ENCODE measurements at places on chromosomes 7 and 10.

DNA sequence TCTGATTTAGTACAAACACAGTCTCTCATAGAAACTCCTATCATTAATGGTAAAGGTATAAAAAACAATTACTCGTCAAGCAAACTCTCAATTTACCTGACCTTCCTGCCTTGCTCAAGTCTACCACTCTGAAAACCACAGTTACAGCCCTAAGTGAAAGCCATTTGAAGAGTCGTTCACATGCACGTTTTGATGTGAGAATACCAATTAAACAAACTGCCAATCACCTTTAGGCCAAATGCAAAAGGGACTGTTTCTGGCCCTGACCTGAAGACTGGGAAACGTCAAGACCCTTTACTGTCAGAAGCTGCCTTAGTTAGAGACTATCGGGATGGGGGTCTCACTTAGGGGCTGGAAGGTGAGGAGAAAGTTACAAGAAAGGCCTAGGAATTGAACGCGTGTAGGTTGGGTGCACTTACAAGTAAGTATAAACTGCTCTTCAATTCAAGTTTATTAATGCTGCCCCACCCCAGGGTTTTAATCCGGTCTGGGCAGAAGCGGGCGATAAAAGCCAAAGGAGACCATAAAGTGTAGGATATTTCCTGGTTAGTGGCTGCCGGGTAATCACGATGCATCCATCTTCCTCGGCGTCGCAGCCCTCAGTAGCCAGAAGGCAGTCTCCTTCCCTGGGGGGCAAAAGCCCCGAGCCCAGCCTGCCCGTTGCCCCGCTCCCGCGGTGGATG lies 935 bp downstream of the TM9SF3 start:
- no peak for DNase-seq

GRCh38 chr10:131446171-131446570 lies 134.7 kb upstream of the TCERG1L start:
- no peak for DNase-seq

DNA sequence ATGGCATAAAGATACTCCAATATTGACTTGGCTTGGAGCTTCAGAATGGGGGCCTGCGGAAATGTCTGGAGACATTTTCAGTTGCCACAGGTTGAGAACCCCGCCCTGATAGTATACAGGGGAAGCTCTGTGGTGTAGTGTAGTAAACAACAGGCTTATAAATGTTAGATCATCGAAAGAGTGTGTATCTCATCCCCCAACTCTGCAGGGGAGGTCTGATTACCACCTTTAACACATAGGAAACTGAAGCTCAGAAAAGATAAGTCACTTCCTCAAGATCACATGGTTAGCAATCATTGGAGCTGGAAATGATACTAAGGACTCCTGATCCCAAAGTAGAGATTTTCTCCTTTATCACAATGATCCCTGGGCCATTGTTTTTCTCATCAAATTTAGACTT lies 144.5 kb upstream of the BMPER start:
- DNase-seq = no peak

GRCh38 chr7:11749629-11750028 lies 82.4 kb downstream of the THSD7A start:
- no peak for DNase-seq

- DNase-seq = no peak
Observed at GRCh38 chr7:69399401-69399800, 198.9 kb upstream of the AUTS2 start.

- no peak for DNase-seq
Observed at GRCh38 chr10:113991091-113991860, 52.4 kb upstream of the ADRB1 start.

DNA sequence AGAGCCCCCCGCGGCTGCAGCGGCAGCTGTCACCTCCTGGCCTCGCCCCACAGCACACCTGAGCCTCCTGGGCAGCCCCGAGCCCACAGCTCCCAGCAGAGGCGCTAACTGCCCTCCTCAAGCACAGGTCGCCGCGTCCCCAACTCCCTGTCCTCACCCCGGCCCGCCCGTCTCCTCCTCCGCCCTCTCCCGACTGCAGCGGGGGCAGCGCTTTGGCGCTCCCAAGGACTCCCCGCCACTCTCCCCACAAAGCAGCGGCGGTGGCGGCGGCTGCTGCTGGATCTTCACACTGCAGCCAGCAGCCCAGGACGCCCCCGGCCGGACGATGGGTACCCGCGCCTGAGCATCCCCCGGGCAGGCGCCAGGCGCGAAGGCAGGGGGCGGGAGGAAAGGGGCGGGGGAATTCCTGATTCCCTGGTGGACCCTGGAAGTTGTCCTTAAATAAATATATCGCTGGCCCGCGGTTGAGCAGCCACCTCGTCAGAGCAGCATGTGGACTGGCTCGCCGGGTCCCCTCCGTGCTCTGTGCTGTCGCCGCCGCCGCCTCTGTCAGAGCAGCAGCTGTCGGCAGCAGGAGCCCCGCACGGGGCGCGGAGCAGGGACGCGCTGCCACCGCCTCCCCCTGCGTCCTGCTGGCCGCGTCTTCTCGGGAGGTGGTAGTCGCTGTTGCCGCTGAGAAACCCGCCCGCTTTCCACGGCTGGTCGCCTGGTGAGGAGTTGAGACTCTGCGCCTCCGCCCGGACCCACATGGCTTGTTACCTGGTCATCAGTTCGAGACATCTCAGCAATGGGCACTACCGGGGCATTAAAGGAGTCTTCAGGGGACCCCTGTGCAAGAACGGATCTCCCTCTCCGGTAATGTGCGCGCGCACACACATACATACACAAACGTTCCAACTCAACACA lies at the start of gene ZNF804B:
ZNF804B (plus strand) TSS at position 471 of the 906 bp plus-strand sequence; CDS start at position 748, 277 bp downstream.
- DNase-seq = no peak

DNA sequence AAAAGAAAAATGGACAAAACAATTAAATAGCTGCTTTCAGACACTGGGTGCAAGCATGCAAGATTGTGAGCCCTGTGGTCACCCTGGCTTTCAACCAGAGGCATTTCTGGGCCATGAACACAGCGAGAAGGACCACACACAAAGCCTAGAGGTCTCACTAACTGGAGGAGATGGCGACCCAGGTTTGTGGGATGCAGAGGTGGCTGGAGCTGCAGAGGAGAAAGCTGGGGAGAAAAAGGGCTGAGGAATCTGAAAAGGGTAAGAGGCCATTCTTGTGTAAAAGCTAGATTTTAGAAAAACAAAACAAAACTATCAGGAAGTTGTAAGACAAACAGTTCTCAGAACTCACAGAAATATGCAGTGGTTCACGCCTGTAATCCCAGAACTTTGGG lies 30.1 kb upstream of the PTPRN2 start:
- no peak for DNase-seq

DNA sequence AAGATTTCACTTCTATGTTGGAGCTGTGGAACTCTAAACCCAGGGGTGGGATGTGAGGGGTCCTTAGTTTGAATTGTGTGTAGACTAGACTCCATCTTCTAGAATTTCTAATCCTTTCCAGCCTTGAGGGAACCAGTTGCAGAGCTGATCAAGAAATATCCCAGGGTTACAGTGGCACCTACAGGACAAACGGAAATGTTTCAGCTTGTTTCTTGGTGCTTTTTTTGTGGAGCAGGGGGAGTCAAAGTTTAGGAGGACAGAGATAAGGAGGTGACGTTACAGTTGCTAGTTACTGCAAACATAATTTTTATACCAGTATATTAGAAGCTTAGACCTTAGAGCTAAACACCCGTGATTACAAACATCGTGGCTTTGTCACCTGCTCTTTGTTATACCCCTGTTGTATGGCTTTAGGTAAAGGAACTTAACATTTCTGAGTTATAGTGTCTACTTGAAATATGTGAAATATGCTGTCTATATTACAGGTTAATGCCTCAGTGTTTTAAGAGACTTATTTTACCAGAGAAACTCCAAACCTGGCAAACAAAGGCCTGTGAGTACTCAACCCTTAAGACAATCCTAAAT lies 84.5 kb upstream of the DYNC1I1 start:
- DNase-seq = no peak

- DNase-seq = no peak
Observed at GRCh38 chr7:18895456-18895855, 222.0 kb downstream of the TWIST1 start.

- no peak for DNase-seq
Observed at GRCh38 chr7:95811846-95812445, 39.6 kb downstream of the DYNC1I1 start.
